Osteocyte (in vitro differentiated cells): ENCODE measurements at places on chromosomes 3 and 15.

DNA sequence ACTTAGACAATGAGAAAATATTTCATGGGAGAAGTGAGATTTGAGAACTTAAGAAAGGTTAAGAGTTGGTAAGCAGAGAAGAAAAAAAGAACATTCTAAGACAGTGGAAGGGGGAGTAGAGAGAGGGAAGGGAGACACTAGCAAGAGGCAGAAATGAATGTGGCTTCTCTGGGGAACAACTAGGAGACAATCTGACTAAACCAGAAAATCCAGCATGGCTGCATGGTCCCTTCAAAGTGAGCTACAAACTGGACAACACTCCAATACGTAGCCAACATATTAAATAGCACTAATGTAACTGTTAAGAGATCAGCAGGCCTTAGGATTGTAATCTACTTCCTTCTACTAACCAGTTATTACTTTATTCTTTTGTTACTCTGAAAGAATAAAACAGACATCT lies 89.7 kb downstream of the NR1I2 start:
- no peak for DNase-seq

DNA sequence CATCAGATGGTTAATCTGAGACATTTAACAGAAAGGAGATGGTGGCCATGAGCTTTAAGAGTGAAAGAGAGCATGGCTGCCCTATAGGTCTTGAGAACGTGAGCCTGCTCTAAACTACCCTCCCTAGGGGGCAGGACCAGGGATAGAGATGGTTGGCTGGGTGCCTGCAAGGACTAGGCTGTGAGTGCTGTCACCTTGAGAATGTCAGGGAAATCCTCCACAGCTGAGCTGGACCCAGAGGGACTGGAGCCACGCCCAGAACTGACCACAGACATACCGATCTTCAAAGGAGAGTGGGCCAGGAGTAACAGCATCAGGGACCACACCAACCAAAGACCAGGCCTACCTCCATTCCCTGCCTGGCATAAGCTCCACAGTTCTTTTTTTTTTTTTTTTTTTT lies 53.6 kb upstream of the UBE2E1 start:
- no peak for DNase-seq

GRCh38 chr15:34370129-34370528 lies 3.1 kb upstream of the LPCAT4 start:
- no peak for DNase-seq

GRCh38 chr15:50970524-50970923 lies 62.0 kb downstream of the AP4E1 start:
- DNase-seq = no peak

GRCh38 chr15:90707489-90707888 lies 9.7 kb upstream of the BLM start:
- no peak for DNase-seq

DNA sequence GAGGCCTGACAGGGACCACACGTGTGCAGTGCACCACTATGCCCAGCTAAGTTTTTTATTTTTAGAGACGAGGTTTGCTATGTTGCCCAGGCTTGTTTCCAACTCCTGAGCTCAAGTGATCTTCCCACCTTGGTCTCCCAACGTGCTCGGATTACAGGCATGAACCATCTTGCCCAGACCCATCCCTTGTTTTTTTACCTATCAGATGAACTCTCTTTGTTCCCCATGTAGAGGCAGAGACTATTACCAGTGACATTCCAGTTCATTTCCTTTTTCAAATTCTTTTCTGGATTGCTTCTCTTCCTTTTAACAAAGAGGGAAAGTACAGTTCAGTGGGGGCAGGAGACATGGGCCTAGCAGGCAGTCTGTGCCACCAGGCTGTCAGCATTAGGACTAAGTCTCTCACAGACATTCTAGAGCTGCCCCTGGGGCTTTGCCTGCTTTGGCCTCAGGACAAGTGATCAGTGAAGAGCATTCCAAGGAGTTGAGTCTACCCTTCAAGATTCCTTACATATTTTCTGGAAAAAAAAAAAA lies 103.5 kb upstream of the SLC7A14 start:
- DNase-seq = peak; percentile 86

- DNase-seq = no peak
Observed at GRCh38 chr3:180619723-180620122, 17.8 kb downstream of the TTC14 start.

DNA sequence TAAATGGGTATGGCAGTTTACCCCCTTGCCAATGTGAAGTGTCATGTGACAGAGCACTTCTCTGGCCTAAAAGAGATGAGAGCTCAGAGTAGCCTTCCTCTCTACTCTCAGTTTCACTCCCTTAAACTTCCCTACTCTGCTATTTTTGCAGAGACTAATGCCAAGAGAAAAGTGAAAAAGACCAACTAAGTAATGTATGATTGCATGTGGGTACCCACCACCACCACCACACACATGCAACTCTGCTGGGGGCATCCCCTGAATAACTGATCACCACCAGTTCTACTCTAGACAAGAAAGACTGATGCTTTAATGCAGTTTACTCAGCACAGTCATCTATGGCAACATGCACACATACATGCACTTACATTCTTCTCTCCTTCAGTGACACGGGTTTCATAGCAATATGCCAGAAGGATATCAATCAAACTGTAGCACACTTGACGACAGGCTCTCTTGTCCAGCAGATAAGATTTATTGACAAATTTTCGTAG lies 31.3 kb downstream of the SHQ1 start:
- no peak for DNase-seq

DNA sequence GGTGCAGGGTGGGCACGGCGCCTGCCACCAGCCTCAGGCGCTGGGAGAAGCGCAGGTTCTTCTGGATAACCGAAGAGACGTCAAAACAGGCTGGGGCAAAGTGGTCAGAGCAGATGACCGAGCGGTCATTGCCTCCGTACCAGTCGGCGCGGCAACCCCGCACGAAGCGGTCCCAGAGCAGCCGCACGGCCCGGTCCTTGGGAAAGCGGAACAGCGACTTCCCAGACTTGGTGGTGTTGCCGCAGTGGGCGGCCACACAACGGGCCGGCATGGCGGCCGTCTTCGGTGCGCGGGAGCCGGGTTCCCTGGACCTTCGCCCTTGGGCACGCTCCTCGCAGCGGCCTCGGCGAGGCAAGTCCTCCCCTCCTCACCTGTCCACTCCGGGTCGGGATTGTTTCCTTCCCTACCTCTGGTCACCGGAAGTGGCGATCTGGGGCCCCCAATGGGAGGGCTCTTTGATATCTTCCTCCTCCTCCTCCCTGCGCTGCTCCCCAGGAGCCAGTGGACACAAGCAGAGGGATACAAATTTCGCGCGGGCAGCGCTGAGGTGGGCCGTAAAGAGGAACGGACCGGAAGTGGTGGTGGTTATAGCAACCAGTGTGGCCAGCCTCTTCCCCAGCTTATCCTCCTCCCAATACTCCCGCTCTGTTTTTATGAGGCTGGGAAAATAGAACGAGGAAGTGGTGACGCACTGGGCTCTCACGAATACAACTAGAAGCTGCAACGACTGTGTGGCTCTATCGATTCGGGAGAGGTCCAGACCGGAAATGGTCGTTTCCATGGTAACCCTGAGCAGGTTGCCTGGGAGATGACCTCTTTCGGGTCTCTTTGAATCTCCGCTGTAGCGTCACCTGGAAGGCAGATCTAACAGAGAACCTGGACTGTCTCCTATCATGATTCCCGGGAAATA lies at the start of the genes LRRC49 and THAP10:
TSS of gene LRRC49 (plus strand) at position 825 of the 910 bp plus-strand sequence. CDS start at position 894, 69 bp downstream.
TSS of gene THAP10 (minus strand) at position 432 of the 910 bp plus-strand sequence. CDS start at position 271, 161 bp downstream.
- peak; percentile 92 for DNase-seq

DNA sequence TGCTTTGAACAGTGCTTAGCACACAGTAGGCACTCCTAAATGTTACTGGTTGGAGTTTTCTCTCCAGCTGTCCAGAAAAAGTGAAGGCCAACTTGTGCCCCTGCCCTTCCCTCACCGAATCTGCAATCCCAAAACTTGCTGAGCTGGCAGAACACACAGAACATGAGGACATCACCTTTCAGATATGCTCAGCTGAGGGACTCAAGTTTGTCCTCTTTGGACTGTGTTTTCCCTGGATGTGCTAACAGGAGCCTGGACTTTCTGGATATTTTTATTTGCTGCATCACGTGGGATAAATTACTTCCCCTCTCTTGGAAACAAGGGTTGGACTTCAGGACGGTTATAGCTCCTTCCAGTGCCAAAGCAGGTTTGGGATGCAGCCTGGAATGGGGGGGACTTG lies 59.5 kb upstream of the SMAD6 start:
- DNase-seq = no peak

- DNase-seq = no peak
Observed at GRCh38 chr15:50824514-50824913, 59.0 kb upstream of the SPPL2A start.

- peak; percentile 75 for DNase-seq
Observed at GRCh38 chr15:72888211-72888610, 104.7 kb upstream of the ADPGK start.

- no peak for DNase-seq
Observed at GRCh38 chr3:150742679-150743078, 20.3 kb downstream of the SIAH2 start.

- DNase-seq = no peak
Observed at GRCh38 chr3:10445561-10446175, 59.7 kb downstream of the ATP2B2 start.

- no peak for DNase-seq
Observed at GRCh38 chr3:52679811-52680210, 5.9 kb downstream of the PBRM1 start.

GRCh38 chr3:15693355-15693754 lies 91.8 kb downstream of the BTD start:
- DNase-seq = no peak

- no peak for DNase-seq
Observed at GRCh38 chr3:164781755-164782154, 296.5 kb downstream of the SI start.
